ENCODE measurements at places on chromosomes 3 and 15.

DNA sequence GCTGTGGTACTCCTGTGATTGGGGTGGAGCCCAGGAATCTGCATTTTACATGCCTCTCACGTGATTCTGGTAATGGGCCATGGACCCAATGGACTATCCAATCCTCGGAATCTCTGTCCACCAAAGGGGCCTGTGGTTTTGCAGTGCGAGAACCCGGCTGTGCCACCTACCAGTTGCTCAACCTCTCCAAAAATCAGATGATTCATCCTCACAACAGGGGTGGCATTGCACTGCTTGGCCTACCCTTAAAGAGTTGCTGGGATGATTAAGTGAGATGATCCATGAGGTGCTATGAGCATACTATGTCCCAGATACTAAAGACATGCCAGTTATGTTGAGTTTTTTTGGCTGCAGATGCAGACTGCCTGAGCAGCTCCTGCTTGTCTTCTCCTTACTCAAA lies 5.1 kb downstream of the ANP32A start:
- DNase-seq: no peak

DNA sequence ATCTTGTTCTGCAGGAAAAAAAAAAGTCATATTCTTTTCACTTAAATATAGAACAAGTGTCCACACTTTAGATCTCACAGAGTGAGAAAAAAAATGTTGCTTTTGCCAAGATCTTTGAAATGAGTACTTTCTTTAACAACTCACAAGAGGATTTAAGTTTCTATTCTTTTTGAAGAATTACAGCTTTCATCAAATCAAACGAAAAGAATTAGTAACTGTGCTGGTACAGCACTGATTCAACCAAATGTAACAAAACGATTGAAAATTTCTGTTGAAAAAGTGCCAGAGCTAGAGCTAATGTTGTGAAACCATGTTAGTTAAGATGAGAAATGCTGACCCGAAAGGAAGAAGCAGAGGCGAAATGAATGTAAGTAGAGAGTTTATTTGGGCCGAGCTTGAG lies 300.2 kb downstream of the GABRB3 start:
- no peak for DNase-seq

GRCh38 chr15:93089727-93090305 lies 805 bp upstream of the RGMA start:
- no peak for DNase-seq

- DNase-seq: no peak
These were observed 1054.0 kb downstream of the AGBL1 start for GRCh38 chr15:87133704-87134103.

DNA sequence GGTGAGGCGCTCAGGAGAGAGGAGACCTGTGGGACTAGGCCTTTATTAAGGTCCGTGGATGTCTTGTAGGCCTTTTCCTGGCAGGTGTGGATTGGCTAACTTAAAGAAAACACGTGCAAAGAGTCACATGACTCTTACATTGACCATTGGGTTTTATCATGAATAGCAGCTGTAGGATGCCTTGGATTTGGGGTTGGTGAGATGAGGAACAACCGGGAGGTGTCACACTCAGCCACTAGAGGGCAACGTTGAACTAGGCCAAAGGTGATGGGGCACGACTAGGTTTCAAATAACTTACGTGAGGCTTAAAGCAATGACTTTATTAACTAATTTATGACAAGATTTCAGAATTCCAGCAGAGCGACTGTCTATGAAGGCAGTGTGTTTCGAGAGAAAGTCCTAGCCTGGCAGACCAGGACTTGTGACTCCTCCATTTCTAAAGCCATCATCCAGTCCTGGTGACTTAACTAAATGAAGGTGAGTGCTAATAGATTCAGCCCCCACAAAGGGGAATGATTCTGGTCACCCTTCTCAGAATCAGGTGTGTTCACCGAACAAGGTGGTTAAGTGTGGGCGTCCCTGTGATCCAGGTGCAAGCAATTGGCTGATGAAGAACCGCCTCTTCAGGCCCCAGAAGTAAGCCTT lies 345.6 kb downstream of the MCTP2 start:
- DNase-seq: no peak

DNA sequence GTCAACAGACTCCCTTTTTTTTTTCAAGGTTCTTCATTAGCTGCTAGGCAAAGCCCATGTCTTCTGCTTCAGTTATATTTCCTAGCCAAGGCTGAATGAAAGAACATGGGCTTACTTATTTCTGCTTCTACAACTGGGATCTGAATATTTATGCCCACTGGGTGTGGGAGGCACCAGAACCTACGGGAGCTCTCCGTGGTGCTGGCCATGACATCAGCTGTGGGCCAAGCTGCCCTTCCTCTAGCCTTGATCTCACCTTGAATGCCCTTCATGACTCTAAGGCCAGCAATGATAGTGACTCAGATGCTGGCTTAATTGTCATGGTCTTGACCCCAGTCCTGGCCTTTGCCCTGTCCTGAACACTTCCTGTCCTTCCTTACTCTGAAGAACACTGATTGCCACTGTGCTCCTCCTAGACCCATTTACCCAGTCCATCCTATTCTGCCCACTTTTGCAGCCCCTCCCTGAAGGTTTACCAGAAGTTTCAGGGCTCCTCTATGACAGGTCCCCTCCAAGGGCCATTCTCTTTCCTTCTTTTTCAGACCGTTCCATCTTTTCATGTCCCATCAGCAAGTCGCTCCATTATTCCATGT lies 32.8 kb upstream of the PRR20G start:
- no peak for DNase-seq

DNA sequence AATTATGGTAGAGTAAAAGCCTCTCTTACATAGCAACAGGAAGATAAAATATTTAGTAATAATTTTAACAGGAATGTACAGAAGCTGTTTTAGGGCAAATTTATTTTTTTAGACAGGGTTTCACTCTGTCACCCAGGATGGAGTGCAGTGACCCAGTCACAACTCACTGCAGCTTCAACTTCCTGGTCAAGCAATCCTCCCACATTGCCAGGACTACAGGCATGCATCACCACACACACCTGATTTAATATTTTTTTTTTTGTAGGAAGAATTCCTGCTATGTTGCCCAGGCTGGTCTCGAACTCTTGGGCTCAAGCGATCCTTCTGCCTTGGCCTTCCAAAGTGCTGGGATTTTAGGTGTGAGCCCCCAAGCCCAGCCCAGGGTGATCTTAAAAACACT lies 61.1 kb downstream of the PCCB start:
- DNase-seq: no peak

DNA sequence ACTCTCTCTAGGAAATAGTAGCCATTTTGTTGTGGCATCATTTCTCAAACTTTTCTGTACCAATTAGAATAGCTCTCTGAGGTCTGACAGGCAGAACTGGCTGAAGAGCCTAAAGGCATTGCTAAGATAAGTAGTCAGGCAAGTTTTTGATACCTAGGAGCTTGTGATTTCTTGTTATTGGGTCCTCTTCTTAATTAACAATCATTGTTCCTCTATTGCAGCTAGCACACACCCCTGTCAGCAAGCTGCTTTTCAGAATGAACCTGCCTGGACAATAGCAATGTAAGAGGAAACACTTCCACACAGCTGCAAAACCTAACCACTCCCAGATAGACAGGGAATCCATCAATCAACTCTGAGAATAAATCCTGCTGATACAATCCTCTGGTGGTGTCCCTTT lies 403.9 kb upstream of the TBL1XR1 start:
- no peak for DNase-seq

GRCh38 chr3:126121632-126122031 lies 37.7 kb upstream of the SLC41A3 start:
- no peak for DNase-seq
